Smooth muscle cell of the pulmonary artery (primary cell): ENCODE measurements at places on chromosomes 4 and X. TPM values are rescaled to one million over a fixed set of nuclear protein-coding genes. Genes with fewer than 3 reads are reported as not detected.

Gene FABP2
- not detected in 2 replicates for total RNA-seq

Gene MAGEB10
- not detected in 2 replicates for total RNA-seq

Gene CENPVL1
- not detected in 2 replicates for total RNA-seq

Gene CCSER1
- 0.03 and 0.20 TPM in 2 replicates for total RNA-seq

Gene FATE1
- total RNA-seq = not detected in 2 replicates

Gene FSTL5
- total RNA-seq = not detected in 2 replicates

Gene CLCN4
- 2.1 and 5.1 TPM in 2 replicates for total RNA-seq

Gene HMGB2
- total RNA-seq = 13.3 and 22.9 TPM in 2 replicates

Gene DOK7
- total RNA-seq = 0.07 and 0.20 TPM in 2 replicates

Gene GAGE12H
- total RNA-seq = not detected in 2 replicates

Gene FAM47E
- total RNA-seq = 0.59 and 1.2 TPM in 2 replicates

Gene UGT2B11
- not detected in 2 replicates for total RNA-seq
